ENCODE measurements at places on chromosomes 6 and 20.
A peak's percentile ranks its signal among the peaks of the same experiment; 100 is the strongest.

- DNase-seq, result no peak
Measured at GRCh38 chr6:3527651-3527977, 70.8 kb upstream of the SLC22A23 start.

- no peak for DNase-seq
Measured at GRCh38 chr6:129495652-129496051, 214.3 kb downstream of the ARHGAP18 start.

DNA sequence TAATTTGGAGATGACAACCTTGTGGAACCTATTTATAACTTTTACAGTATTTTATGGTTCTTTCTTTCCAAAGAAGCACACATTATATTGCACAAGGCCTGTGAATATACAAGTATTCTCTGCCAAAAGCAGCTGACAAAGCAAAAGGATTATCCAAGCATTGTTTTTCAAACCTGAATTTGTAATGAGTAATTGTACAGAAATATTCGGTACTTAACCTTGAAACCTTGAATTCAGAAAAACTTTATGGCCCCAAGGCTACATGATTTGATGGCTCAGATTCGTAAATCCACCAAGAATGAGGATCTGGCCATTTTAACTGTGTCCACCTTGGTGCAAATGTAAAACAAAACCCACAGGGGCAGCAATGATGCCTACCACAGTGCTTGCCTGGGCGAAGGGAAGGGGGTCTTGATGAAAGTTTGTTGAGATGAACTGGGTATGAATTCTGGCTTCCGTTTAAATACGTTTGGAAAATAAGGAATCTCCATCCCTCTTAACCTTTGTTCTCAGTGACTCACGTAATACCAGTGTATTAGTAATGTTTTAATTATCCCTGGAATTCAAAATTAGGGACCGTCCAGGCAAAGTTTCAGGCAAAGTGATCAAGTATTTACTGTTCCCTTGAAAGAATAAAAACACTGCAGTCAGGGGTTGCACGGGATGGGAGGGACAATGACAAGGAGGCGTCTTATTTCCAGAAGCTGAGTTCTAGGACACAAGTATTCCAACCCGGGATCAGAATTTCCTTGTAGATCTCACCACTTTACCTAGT, 2.7 kb upstream of the RBM24 start:
- no peak for DNase-seq

GRCh38 chr6:139650941-139651340, 276.5 kb upstream of the CITED2 start:
- no peak for DNase-seq

DNA sequence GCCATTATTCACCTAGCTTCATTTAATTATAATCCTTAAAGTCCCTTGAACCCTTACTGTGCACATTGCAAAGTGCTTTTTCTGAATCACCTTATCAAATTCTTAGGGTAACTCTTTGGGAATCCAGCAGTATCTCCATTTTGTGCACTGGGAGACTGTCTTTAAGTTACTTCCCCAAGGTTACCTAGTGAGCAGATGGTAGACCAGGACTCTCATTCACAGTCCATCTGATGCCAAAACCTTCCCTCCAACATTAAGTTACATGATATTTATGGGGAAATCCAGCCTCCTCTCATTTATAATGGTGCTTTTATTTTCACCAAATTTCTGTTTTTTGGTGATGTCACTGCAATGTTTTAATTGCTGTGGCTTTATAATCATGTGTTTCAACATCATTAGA, 75.7 kb downstream of the NCOA7 start:
- DNase-seq, result no peak

- no peak for DNase-seq
Measured at GRCh38 chr6:20747991-20748390, 213.7 kb downstream of the CDKAL1 start.

- DNase-seq, result no peak
Measured at GRCh38 chr6:168366473-168366872, 46.9 kb upstream of the DACT2 start.

DNA sequence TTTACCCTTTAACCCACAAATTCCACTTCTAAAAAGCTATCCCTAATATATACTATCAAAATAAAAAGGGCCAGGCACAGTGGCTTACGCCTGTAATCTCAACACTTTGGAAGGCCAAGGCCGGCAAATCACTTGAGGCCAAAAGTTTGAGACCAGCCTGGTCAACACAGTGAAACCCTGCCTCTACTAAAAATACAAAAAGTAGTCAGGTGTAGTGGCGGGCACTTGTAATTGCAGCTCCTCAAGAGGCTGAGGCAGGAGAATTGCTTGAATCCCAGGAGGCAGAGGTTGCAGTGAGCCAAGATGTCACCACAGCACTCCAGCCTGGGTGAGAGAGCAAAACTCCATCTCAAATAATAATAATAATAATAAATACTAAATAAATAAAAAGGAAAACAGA, 82.5 kb downstream of the TRIM27 start:
- no peak for DNase-seq

DNA sequence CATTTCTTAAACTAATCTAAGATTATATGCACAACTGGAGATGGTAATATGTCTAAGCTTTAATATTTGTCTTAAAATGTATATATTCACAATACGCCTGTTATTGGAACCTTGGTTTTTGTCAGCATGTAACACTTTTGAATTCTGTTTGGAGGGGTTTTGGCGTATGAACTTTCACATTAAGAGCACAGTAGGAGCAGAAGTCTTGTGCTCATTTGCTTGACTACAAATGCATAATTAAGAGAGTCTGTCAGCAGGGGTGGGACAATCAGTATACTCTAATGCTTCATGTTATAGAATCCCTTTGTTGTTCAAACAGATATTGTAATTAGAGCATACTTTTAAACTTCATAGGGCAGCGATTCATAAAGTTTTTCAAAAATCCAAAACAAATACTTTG, 112.8 kb downstream of the QKI start:
- no peak for DNase-seq

DNA sequence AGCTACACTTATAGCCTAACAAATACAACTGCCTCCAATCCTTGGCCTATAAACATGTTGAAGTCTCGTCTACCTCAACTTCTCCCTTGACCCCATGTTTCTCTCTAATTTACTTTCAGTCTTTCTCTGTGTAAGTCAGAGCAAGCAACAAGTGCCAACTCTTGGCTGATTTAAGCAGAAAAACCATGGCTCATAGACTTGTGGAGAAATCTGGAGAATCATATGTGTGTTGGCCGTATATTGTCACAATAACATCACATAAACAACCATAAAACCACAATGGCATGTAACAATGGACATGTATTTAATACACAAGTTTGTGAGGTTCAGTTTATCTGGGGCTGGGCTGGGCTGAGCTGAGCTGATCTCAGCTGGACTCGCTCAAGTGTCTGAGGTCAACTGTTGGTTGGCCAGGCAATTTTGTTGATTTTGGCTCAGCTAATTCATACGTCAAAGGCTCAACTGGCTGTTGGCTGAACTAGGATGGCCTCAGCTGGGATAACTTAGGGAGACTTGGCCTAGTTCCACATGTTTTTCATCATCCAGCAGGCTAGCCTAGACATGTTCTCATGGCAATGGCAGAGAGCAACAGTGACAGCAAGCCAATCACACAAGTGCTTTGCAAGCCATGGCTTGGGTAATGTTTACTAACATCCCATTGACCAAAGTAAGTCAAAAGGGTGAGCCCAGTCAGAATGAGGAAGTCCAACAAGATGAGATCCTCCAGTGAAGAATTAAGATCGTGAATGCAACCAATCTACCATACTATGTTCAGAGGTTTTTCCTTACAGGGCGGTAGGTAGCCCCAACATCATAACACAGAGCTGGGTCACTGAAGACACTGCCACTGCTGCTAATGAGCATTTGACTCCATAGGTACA, 12.9 kb upstream of the TBC1D22B start:
- no peak for DNase-seq

GRCh38 chr20:20364593-20365479, 3.1 kb upstream of the INSM1 start:
- no peak for DNase-seq

GRCh38 chr20:54149765-54150264, 24.0 kb downstream of the CYP24A1 start:
- DNase-seq, result no peak

GRCh38 chr6:2807342-2808090, 34.1 kb downstream of the SERPINB1 start:
- DNase-seq, result no peak

DNA sequence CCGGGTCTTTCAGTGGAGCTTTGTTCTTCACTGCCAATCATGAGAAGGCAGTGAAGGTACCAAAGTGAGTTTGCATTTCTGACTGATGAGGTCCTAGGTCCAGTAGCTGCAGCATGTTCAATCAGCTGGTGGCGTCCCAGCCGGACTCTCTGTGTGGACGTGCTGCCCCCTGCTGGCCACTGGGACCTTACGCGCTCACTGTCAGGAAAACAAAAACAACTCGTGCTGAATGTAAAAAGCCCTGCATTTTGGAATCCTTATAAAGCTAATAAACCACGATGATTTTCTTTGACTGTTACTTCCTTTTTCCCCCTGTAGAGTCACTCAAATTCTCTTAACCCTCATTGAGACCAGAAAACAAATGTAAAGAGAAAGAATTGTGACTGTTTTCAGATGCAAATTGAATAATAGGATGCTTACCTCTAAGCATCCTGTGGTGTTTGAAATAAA, 4.9 kb upstream of the CD24 start:
- DNase-seq, result peak; percentile 70

DNA sequence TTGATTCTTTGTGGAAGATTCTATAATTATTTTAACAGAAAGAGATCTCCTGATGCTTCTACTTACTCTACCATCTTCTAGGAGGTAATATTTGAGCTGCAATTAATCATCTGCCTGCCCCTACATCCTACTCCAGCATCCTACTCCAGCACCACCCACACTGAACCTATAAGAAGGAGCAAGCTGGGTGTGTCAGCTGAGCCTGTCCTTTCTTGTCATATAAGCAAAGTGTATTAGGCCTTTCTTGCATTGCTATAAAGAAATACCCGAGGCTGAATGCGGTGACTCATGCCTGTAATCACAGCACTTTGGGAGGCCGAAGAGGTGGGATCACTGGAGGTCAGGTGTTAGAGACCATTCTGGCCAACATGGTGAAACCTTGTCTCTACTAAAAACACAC, 84.2 kb upstream of the ARG1 start:
- no peak for DNase-seq

- DNase-seq, result no peak
Measured at GRCh38 chr6:137224799-137225198, 5.6 kb upstream of the IFNGR1 start.

- DNase-seq, result no peak
Measured at GRCh38 chr6:133906050-133906449, 17.1 kb downstream of the TCF21 start.

GRCh38 chr20:60785301-60785700, 466.8 kb upstream of the CDH4 start:
- DNase-seq, result no peak

DNA sequence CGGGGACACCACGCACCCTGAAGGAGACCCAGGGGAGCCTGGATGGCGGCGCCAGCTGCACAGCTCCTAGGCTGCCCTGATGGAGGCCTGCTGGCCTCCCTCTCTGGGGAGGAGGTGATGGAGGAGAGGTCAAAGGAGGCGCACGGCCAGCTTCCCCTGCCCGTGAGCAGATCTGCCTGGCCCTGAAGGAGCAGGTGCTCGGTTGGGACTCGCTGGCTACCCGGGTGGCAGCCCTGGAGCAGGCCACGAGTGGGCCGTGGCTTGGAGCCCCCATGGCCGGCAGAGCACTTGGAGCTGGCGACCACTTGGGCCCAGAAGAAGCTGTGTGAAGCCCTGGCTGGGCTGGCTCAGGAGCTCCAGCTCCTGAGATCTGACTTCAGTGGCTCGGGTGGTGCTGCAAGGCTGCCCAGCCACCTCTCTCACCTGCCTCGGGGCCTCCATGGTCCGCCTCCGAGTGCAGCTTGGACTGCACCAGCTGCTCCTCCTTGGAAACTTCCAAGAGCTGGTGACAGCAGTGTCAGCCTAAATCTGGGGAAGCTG, 7.5 kb upstream of the RAET1E start:
- DNase-seq, result no peak

DNA sequence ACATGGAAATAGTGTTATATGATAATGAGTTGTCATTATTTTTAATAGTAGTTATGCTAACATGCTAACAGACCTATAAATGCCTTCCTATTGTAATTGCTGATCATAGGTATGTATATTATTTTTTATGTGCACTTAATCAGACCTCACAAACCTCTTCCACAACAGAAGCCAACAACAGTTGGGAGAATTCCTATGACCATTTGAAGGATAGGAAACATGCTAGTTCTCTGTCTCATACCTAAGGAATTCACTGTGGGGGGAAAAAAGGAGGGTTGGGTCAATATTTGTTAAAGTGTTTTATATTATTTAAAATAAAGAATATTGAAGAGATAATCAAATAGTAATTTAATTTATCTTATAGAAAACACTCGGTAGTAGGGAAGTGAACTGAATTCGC, 990.9 kb downstream of the EPHA7 start:
- no peak for DNase-seq

DNA sequence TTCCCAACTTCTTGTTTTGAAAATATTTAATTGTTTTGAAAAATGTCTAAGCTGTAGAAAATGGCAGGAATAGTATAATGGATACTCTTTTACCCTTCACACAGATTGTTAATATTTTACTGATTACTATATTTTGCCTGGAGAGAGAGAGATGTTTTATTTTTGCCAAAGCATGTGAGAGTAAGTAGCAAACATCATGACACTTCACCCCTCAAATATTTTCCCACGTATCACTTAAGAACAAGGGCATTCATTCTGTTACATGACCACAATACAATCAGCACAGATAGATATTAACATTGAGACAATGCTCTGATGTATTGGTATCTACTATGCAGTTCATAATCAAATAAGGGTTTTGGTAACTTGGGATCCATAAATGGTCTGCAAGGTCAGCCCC, 116.5 kb downstream of the CCDC170 start:
- DNase-seq, result no peak

GRCh38 chr6:154995254-154996015, at the start of gene TIAM2:
Gene TIAM2, plus strand, starts transcription at chr6:154995315. Its CDS starts 133,909 bp downstream, at chr6:155129224.
- no peak for DNase-seq

- DNase-seq, result no peak
Measured at GRCh38 chr6:10586302-10586701, 65.2 kb downstream of the GCNT2 start.

GRCh38 chr6:19158586-19158985, 678.6 kb upstream of the ID4 start:
- DNase-seq, result no peak

Measured in T-helper 2 cell (primary cell).